Activated CD4-positive, alpha-beta T cell treated with anti-CD3 and anti-CD28 coated beads, Interleukin-2, amount 10 ng/mL, durations not matched to agents 7 days and 5 days (primary cell): ENCODE measurements at places on chromosomes 13 and 19.
A peak's percentile ranks its signal among the peaks of the same experiment; 100 is the strongest.

- H3K36me3 ChIP-seq = no peaks in the 10 kb centered on the region
- H3K4me3 ChIP-seq = peak overlapping the region; percentile 48
- peaks cover 48% of the 10 kb centered on the region for H3K4me1 ChIP-seq
These were observed 64.2 kb downstream of the TEX29 start for GRCh38 chr13:111384441-111385182.

GRCh38 chr13:92806215-92806614, 420.4 kb upstream of the GPC6 start:
- peak overlapping the region; percentile 54 for H3K4me3 ChIP-seq
- H3K27ac ChIP-seq = peak overlapping the region; percentile 81
- no peak for DNase-seq
- peaks cover 7% of the 10 kb centered on the region for H3K4me1 ChIP-seq
- H3K27me3 ChIP-seq = no peaks in the 10 kb centered on the region

GRCh38 chr19:10093295-10094186, 7.4 kb downstream of the SHFL start:
- H3K27me3 ChIP-seq = peaks cover 1% of the 10 kb centered on the region
- no peak for DNase-seq
- no peak overlapping the region for H3K4me3 ChIP-seq
- H3K36me3 ChIP-seq = peaks cover 47% of the 10 kb centered on the region
- peaks cover 34% of the 10 kb centered on the region for H3K4me1 ChIP-seq

GRCh38 chr19:54893406-54893805, 12.5 kb upstream of the NCR1 start:
- no peaks in the 10 kb centered on the region for H3K36me3 ChIP-seq
- no peak overlapping the region for H3K27ac ChIP-seq
- no peak for DNase-seq
- H3K4me3 ChIP-seq = no peak overlapping the region
- peaks cover 5% of the 10 kb centered on the region for H3K27me3 ChIP-seq

- H3K27me3 ChIP-seq = peaks cover 9% of the 10 kb centered on the region
- no peak for DNase-seq
- H3K4me3 ChIP-seq = no peak overlapping the region
- no peak overlapping the region for H3K27ac ChIP-seq
- peaks cover 14% of the 10 kb centered on the region for H3K4me1 ChIP-seq
These were observed 4.1 kb upstream of the TGFBR3L start for GRCh38 chr19:7910321-7911161.

GRCh38 chr13:93406136-93406535, 179.5 kb downstream of the GPC6 start:
- no peak for DNase-seq
- H3K27ac ChIP-seq = no peak overlapping the region
- no peaks in the 10 kb centered on the region for H3K27me3 ChIP-seq
- H3K36me3 ChIP-seq = no peaks in the 10 kb centered on the region
- H3K4me1 ChIP-seq = no peaks in the 10 kb centered on the region
- no peak overlapping the region for H3K4me3 ChIP-seq

DNA sequence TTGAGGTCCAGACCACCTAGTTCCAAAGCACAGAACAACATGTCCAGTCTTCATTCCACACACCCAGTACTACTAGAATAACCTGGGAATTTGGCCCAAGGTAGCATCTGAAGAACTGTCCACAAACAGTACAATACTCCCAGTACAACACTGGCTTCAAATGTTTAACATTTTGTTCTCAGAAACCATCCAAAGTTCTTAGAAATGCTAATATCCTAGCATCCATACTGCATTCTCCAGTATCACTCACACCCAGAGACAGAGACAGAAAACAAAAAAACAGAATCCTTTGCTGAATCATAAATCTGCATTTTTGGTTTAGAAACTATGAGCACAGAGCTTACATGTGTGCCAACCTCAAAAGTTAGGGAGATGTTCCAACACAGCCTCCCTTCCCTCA, 490.8 kb downstream of the FOXO1 start:
- H3K36me3 ChIP-seq = peaks cover 11% of the 10 kb centered on the region
- H3K27me3 ChIP-seq = no peaks in the 10 kb centered on the region
- H3K27ac ChIP-seq = no peak overlapping the region
- DNase-seq = no peak

- no peak overlapping the region for H3K27ac ChIP-seq
- H3K27me3 ChIP-seq = peaks cover 16% of the 10 kb centered on the region
- H3K36me3 ChIP-seq = no peaks in the 10 kb centered on the region
- peaks cover 5% of the 10 kb centered on the region for H3K4me1 ChIP-seq
- no peak overlapping the region for H3K4me3 ChIP-seq
These were observed 50.2 kb downstream of the FLT3 start for GRCh38 chr13:28049880-28050875.

- DNase-seq = no peak
- no peak overlapping the region for H3K27ac ChIP-seq
- H3K36me3 ChIP-seq = peaks cover 3% of the 10 kb centered on the region
- H3K27me3 ChIP-seq = no peaks in the 10 kb centered on the region
- H3K4me3 ChIP-seq = no peak overlapping the region
These were observed 9.1 kb upstream of the TMEM255B start for GRCh38 chr13:113749967-113750366.

GRCh38 chr19:8363803-8364771, at the start of gene ANGPTL4:
ANGPTL4 (plus strand) TSS chr19:8364155; CDS start chr19:8364322, 167 bp downstream.
- peak within 1 kb of the TSS; percentile 71 for H3K4me3 ChIP-seq
- H3K36me3 ChIP-seq = no peaks in the 10 kb centered on the region
- H3K4me1 ChIP-seq = peaks cover 22% of the 10 kb centered on the region
- H3K27me3 ChIP-seq = peaks cover 49% of the 10 kb centered on the region
- peak; percentile 53 for DNase-seq

GRCh38 chr19:45177817-45178261, at the start of gene TRAPPC6A:
TRAPPC6A (minus strand) TSS chr19:45178237; CDS start chr19:45178218, 19 bp downstream.
- H3K27ac ChIP-seq = peak within 1 kb of the TSS; percentile 94
- peaks cover 16% of the 10 kb centered on the region for H3K36me3 ChIP-seq
- DNase-seq = no peak
- H3K4me3 ChIP-seq = peak within 1 kb of the TSS; percentile 83
- H3K27me3 ChIP-seq = no peaks in the 10 kb centered on the region

DNA sequence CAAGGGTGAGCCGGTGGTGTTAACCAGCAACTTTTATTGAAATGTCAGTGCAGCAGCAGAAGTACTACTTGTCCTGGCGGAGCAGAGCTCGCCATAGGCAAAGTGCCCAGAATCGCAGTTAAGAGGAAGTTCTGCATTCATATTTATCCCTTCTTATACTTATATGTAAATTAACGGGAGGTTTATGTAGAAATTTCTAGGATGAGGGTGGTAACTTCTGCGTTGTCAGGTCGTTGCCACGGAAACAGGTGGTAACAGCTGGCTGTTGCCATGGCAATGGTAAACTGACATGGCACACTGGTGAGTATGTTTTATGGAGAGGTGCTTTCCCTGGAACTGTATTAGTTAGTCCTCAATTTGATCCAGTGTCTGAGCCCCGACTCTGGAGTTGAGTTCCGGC, 2494.9 kb upstream of the PCDH20 start:
- no peaks in the 10 kb centered on the region for H3K36me3 ChIP-seq
- H3K27me3 ChIP-seq = no peaks in the 10 kb centered on the region
- no peak overlapping the region for H3K27ac ChIP-seq

DNA sequence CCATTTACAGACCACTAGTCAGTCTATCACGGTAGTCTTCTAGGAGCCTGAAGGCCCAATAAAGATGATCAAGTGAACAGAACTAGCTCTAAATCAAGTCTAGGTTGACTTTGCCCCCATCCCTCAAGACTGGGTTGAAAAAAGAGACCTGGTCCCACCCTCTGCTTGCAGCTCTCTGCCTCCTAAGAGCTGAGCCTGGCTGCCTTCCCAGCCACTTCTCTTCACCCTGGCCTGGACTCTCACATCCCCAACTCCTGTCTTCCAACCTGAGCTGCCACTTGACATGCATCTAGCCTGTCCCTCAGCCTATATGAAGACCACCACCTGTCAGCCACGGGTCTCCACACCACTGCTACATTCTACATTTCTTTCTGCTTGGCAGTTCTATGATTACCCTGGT, 99.6 kb downstream of the FOXO1 start:
- H3K4me3 ChIP-seq = no peak overlapping the region
- H3K36me3 ChIP-seq = peaks cover 4% of the 10 kb centered on the region
- H3K4me1 ChIP-seq = peaks cover 71% of the 10 kb centered on the region
- no peaks in the 10 kb centered on the region for H3K27me3 ChIP-seq

GRCh38 chr13:58397596-58398387, 766.2 kb downstream of the PCDH17 start:
- H3K27me3 ChIP-seq = no peaks in the 10 kb centered on the region
- DNase-seq = no peak
- no peak overlapping the region for H3K4me3 ChIP-seq
- H3K36me3 ChIP-seq = no peaks in the 10 kb centered on the region
- no peak overlapping the region for H3K27ac ChIP-seq
- no peaks in the 10 kb centered on the region for H3K4me1 ChIP-seq

DNA sequence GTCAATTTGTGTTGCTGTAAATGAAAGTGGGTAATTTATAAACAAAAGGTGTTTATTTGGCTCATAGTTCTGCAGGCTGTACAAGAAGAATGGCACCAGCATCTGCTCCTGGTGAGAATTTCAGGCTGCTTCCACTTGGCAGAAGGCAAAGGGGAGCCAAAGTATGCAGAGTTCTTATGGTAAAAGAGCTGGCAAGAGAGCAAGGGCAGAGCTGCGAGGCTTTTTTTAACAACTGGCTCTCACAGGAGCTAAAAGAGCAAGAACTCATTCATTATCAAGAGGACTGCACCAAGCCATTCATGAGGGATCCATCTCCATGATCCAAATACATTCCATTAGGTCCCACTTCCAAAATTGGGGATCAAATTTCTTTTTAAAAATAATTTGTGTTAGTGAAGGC, 1712.7 kb downstream of the SLITRK5 start:
- H3K4me3 ChIP-seq = no peak overlapping the region
- no peak for DNase-seq
- H3K27ac ChIP-seq = no peak overlapping the region
- H3K36me3 ChIP-seq = no peaks in the 10 kb centered on the region
- no peaks in the 10 kb centered on the region for H3K4me1 ChIP-seq

- no peaks in the 10 kb centered on the region for H3K27me3 ChIP-seq
- no peak for DNase-seq
- no peak overlapping the region for H3K4me3 ChIP-seq
- H3K36me3 ChIP-seq = no peaks in the 10 kb centered on the region
- H3K4me1 ChIP-seq = peaks cover 19% of the 10 kb centered on the region
- H3K27ac ChIP-seq = no peak overlapping the region
These were observed 128.6 kb downstream of the USP12 start for GRCh38 chr13:27043013-27043412.

DNA sequence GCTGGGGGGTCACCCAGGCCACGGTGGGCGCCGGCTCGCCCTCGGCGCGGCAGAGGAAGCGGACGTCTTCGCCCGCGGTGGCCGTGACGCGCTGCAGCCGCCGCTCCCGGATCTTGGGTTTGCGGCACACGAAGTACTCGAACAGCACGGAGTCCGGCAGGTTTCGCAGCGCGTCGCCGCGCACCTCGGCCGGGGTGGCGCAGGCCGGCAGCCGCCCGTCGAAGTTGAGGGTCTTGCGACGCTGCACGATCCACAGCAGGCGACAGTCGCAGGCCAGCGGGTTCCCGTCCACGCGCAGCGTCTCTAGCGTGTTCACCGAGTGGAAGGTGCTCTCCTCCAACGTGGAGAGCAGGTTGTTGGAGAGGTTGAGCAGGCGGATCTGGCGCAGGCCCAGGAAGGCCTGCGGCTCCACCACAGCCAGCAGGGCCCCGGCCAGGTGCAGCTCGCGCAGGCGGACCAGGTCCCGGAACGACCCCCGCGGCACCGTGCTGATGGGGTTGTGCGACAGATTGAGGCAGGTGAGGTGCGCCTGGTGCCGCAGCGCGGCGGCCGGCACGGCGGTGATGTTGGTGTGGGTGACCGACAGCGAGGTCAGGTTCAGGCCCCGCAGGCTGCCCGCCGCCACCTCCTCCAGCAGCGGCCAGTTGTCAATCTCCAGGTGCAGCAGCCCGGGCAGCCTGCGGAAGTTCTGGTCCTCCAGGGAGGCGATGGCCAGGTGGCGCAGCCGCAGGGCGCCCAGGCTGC, 8.6 kb upstream of the PEAK3 start:
- peak overlapping the region; percentile 77 for H3K4me3 ChIP-seq
- no peak for DNase-seq
- H3K27me3 ChIP-seq = no peaks in the 10 kb centered on the region
- H3K36me3 ChIP-seq = peaks cover 26% of the 10 kb centered on the region
- peaks cover 36% of the 10 kb centered on the region for H3K4me1 ChIP-seq

GRCh38 chr13:35333157-35333556, 143.3 kb downstream of the MAB21L1 start:
- H3K27me3 ChIP-seq = no peaks in the 10 kb centered on the region
- DNase-seq = no peak
- no peaks in the 10 kb centered on the region for H3K36me3 ChIP-seq
- H3K4me3 ChIP-seq = no peak overlapping the region
- H3K4me1 ChIP-seq = no peaks in the 10 kb centered on the region

DNA sequence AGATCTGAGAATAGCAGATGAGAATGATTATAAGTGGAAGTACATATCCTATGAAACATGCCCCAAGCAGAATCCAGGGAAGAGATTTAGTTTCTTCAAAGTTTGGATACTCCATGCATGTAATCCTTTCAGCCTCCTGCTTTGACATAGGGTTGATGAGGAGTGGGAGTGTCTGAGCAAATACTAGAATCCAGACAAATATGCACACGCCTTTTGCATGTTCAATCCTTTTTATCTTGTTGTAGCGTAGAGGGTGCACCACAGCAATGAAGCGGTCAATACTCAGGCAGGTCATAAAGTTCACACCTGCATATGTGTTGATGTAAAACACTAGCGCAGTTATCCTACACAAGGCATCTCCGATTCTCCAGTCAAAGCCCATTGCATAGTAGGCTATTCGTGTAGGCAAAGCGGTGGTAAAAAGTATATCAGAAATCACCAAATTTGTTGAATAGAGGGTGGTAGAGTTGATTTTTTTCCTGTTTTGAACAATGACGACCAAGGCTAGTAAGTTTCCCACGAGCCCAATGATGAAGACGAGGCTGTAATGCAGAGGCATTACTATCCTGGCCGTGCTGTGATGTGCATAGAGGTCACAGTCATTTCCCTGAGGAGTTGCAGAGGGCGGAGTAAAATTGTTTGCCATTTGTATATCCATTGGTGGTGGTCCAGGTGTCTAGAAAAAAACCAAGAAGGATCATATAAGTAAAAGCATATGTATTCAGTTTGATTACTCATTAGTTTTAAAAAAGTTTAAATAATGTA, 11.5 kb downstream of the GPR183 start:
- peak overlapping the region; percentile 94 for H3K27ac ChIP-seq
- peak overlapping the region; percentile 52 for H3K4me3 ChIP-seq
- peaks cover 62% of the 10 kb centered on the region for H3K36me3 ChIP-seq
- no peak for DNase-seq
- H3K4me1 ChIP-seq = peaks cover 73% of the 10 kb centered on the region
- no peaks in the 10 kb centered on the region for H3K27me3 ChIP-seq
